HFFc6 (cell line): ENCODE measurements at places on chromosomes 12 and 14. TPM values are rescaled to one million over a fixed set of nuclear protein-coding genes. Genes with fewer than 3 reads are reported as not detected.

Gene FAM222A
- total RNA-seq: 0.46 and 0.60 TPM in 2 replicates

Gene PEX5
- total RNA-seq: 22.3 to 28.3 TPM (median 24.4 TPM) in 3 replicates

DNA sequence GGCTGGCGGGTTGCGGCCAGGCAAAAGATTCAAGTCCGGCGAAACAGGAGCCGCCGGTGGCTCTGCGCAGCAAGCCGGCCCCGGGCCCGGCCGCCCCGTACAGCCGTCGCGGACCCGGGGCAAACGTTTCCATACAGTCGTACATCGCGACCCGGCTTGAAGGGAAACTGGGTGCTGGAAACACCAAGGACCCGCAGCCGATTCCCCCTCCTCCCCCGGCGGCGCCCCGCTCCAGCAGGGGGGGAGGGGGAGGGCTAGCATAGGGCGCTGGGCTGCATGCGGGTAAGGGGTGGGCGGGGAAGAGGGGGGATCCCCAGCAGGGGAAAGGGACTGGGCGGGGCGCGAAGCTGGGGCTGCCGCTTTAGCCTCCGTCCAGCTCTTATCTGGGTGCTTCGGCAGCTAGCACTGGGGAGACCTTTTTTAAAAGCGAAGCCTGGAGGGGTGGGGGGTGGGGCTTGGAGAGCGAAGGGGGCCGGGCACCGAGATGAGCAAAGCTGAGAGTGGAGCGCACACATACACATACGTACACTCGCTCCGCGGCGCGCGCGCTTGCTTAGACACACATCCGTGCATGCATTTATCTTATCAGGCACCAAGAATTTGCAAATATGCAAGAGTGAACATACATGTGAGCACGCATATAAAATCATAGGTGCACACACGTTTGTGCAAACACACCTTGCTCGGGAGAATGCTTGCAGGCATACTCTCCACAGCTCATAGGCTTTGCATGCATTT, 11.9 kb downstream of the RARG start:
- peak overlapping the region; percentile 99 for H3K4me3 ChIP-seq
- peaks cover 84% of the 10 kb centered on the region for H3K4me1 ChIP-seq
- H3K27ac ChIP-seq: peak overlapping the region; percentile 96
- peak; percentile 71 for DNase-seq
- peaks cover 11% of the 10 kb centered on the region; the same call in 1 of the 2 replicates for H3K36me3 ChIP-seq
- peaks cover 3% of the 10 kb centered on the region for H3K27me3 ChIP-seq

- no peak overlapping the region for H3K4me3 ChIP-seq
- H3K27me3 ChIP-seq: no peaks in the 10 kb centered on the region
- no peak for DNase-seq
- no peak overlapping the region for H3K27ac ChIP-seq
- peaks cover 10% of the 10 kb centered on the region for H3K4me1 ChIP-seq
- peaks cover 14% of the 10 kb centered on the region; the same call in 1 of the 2 replicates for H3K36me3 ChIP-seq
Observed at GRCh38 chr12:49442915-49443314, 75.7 kb downstream of the SPATS2 start.
